ENCODE measurements at places on chromosomes 16 and 17. TPM values are rescaled to one million over a fixed set of nuclear protein-coding genes. Genes with fewer than 3 reads are reported as not detected.

The ABCC11 gene
- not detected for total RNA-seq

The ZPBP2 gene
- not detected for total RNA-seq

The ZFP1 gene
- 6.8 TPM for total RNA-seq

The HOXB7 gene
- total RNA-seq: 15.0 TPM

The SPNS3 gene
- total RNA-seq: not detected

The CCL7 gene
- total RNA-seq: not detected

The SLC9A5 gene
- total RNA-seq: 13.5 TPM

The KRTAP4-7 gene
- total RNA-seq: not detected

The TEKT3 gene
- not detected for total RNA-seq

The TNFSF13 gene
- total RNA-seq: 17.5 TPM

The MILR1 gene
- total RNA-seq: 6.2 TPM

GRCh38 chr17:3968886-3969524 is 4.8 kb upstream of the ATP2A3 start:
- H3K36me3 ChIP-seq: no peaks in the 10 kb centered on the region
- no peaks in the 10 kb centered on the region for H3K27me3 ChIP-seq
- no peaks in the 10 kb centered on the region for H3K4me1 ChIP-seq

DNA sequence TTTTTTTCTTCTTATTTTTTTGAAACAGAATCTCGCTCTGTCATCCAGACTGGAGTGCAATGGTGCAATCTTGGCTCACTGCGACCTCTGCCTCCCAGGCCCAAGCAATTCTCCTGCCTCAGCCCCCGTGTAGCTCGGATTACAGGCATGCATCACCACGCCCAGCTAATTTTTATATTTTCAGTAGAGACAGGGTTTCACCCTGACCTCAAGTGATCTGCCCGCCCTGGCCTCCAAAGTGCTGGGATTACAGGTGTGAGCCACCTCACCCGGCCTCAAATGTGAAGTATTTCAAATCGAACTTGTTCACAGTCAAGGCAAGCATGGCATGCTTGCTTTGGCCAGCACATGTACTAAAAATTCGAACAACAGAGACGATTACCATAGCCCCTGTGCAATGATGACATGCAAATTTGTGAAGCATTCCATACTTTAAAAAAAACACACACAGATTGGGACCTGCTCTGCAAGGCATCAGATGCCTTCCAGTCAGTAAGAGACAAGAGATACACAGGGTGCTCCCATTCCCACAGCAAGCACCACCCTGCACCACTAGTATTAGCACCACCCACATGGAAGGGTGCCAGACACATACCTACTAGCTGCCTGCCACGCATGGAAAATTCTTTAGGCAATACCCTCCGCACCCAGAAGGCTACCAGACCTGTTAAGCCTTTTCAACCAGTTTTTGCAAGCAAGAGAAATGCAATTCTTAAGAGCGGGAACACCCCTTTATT is 47.2 kb downstream of the ANKRD11 start:
- no peaks in the 10 kb centered on the region for H3K27me3 ChIP-seq
- H3K4me1 ChIP-seq: peaks cover 50% of the 10 kb centered on the region
- DNase-seq: peak; percentile 72
- peak overlapping the region; percentile 8 for H3K4me3 ChIP-seq
- no peaks in the 10 kb centered on the region for H3K36me3 ChIP-seq
- H3K27ac ChIP-seq: peak overlapping the region; percentile 70

- no peaks in the 10 kb centered on the region for H3K27me3 ChIP-seq
- DNase-seq: peak; percentile 90
- peaks cover 14% of the 10 kb centered on the region for H3K36me3 ChIP-seq
- H3K4me3 ChIP-seq: no peak overlapping the region
- peak overlapping the region; percentile 86 for H3K27ac ChIP-seq
- peaks cover 37% of the 10 kb centered on the region for H3K4me1 ChIP-seq
Measured at GRCh38 chr17:40451420-40451819, 8.2 kb downstream of the IGFBP4 start.

- no peak overlapping the region for H3K27ac ChIP-seq
- no peak overlapping the region for H3K4me3 ChIP-seq
- peaks cover 4% of the 10 kb centered on the region for H3K36me3 ChIP-seq
- no peaks in the 10 kb centered on the region for H3K4me1 ChIP-seq
- DNase-seq: no peak
Measured at GRCh38 chr16:69064124-69064763, 41.2 kb upstream of the HAS3 start.

DNA sequence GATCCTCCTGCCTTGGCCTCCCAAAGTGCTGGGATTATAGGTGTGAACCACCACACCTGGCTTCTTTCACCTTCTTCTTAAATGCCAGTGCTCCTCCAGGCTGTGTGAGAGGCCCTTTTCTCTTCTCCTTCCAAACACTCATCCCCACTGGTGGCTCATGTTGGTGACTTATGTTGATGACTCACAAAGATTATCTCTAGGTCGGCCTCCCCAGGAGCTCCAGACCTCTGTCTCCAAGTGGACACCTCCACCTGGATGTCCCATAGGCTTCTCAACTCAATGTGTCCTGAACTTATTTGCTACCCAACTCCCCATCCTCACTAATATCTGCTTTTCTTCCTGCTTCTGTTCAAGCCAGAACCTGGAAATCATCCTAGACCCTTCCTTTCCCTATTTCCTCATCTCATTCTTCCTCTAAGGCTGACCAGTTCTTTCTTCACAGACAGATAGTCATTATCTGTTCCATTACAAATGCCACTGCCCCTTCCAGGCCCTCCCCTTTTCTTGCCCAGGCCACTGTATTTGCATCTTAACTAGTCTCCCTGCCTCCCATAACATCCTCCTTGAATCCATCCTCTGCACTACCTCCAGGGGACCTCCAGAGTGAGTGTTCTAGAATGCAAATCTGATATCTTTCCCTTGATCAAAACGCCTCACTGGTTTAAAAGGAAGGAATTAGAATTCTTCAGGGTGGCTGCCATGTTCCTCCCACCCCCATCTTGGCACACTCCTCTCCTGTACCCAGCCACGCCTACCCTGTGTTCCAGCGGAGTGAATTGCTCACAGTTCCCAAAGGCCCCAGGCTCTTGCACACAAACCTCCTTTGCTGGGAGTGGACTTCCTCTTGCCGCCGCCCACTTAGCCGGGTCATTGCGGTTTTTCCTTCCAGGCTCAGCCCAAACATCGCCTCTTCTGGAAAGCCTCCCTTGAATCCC is 34.8 kb upstream of the FBXO47 start:
- peak; percentile 86 for DNase-seq
- H3K4me3 ChIP-seq: no peak overlapping the region
- H3K27me3 ChIP-seq: no peaks in the 10 kb centered on the region
- H3K4me1 ChIP-seq: no peaks in the 10 kb centered on the region
- peak overlapping the region; percentile 43 for H3K27ac ChIP-seq
- no peaks in the 10 kb centered on the region for H3K36me3 ChIP-seq

DNA sequence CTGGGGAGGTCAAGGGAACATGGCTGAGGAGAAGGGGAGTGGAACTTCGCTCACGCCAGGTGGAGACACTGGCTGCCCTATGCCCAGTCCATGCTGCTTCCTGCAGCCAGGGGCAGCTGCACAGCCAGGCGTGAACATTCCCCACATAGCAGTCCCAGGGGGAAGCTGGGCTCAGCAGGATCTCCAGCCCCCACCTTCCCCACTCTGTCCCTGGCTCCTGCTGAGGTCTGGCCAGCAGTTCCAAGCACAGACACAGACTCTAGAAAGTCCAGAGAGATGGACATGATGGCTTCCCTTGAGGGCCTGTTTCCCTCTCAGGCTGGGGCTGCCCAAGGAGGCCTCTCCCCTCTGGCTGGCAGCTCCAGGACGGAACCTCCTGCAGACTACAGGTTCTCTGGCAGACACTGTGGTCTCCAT is 9.3 kb downstream of the JUP start:
- no peaks in the 10 kb centered on the region for H3K27me3 ChIP-seq
- no peak overlapping the region for H3K4me3 ChIP-seq
- no peaks in the 10 kb centered on the region for H3K36me3 ChIP-seq
- H3K4me1 ChIP-seq: peaks cover 10% of the 10 kb centered on the region
- no peak for DNase-seq

DNA sequence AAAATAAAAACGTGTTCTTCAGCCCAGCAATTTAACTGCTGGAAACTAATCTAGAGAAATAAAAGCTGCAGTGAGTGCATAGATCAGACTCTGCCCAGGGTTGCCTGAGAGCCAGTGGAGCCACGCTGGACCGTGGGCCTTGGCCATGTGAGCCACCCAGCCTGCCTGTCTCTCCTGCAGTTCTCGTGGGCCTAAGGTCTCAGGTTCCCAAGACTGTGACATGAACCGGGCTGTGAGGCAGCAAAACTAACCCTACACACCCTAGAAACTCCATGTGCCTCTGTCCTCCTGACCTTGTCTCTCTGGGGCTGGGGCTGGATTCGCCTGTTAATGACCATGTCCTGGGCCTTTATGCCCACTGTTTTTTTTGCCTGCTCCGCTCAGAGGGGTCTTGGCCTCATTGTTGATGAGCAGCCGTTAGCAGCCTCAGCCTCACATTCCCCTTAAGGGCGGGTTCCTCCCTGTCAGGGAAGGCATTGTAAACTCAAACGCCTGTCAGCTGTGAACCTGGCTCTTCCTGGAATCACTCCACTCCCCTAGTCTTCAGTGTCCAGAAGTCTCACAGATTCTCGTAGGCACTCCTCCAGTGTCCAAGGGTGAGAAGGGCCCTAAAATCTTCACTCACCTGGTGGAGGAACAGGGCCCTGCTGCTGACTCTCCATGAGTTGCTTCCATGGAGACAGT is 16.9 kb downstream of the C16orf90 start:
- no peak overlapping the region for H3K4me3 ChIP-seq
- H3K36me3 ChIP-seq: peaks cover 39% of the 10 kb centered on the region
- no peaks in the 10 kb centered on the region for H3K4me1 ChIP-seq

DNA sequence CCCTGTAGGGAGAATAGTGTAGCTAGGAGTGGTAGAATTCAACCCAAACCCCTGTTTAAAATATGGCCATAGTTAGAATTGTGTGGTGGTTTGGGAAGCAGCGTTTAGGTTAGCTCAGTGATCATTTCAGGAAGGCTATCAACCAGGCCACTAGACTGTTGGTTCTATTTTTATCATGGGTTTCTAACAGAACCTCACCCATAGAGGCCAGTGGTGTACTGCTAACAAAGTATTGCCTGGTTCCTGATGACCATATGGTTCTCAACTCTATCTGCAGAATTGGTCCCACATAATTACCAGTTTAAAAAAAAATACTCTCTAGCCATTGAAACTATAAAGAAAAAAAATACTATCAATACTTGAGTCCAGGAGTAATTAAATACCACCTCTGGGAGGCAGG is 70.5 kb upstream of the RASL10B start:
- H3K27ac ChIP-seq: no peak overlapping the region
- no peaks in the 10 kb centered on the region for H3K27me3 ChIP-seq
- DNase-seq: no peak
- no peaks in the 10 kb centered on the region for H3K4me1 ChIP-seq

DNA sequence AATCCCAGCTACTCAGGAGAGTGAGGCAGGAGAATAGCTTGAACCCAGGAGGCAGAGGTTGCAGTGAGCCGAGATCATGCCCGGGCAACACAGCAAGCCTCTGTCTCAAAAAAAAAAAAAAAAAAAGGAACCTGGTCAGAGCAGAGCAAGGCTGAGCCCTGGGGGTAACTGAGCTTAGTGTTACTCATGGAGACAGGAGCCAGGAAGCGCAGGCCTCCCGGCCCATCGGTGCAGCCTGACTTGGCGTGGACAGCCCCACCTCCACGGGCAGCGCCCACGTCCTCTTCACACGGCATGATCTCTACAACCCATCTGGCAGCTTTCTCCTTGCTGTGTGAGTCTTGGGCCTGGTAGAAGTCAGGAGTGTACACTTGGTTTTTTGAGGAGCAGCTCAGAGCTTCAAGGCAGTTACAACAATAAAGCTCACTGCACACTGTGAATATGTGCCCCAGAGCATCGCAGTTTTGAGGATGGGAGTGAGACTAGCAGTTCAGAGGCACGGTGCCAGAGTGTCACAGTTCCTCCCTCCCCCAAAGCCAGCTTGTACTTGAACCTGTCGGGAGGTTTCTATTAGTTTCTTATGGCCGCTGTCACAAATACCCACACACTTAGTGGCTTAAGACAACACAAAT is 129.9 kb downstream of the RAP1GAP2 start:
- no peaks in the 10 kb centered on the region for H3K27me3 ChIP-seq
- no peaks in the 10 kb centered on the region for H3K36me3 ChIP-seq
- H3K27ac ChIP-seq: no peak overlapping the region
- H3K4me1 ChIP-seq: no peaks in the 10 kb centered on the region

DNA sequence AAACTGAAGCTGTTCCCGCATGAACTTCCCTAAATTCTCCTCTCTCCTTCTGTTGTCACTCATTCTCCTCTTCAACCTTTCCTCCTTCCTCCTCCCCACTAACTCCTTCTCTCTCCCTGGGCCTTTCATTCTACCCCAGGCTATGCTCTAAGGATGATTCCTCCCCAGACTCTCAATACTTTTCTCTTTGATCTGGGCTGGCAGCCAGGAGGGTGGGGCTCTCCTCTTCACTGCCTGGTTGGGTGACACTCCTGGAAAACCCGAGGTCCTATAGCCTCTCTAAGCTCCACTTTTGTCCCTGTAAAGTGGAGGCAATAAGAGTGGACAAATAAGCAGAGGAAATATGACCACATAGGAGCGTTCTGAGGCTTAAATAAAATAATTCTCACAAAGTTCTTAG is 46.2 kb downstream of the HSD17B2 start:
- H3K4me1 ChIP-seq: no peaks in the 10 kb centered on the region
- no peak for DNase-seq
- H3K27me3 ChIP-seq: no peaks in the 10 kb centered on the region

- DNase-seq: no peak
- H3K4me1 ChIP-seq: no peaks in the 10 kb centered on the region
- no peaks in the 10 kb centered on the region for H3K36me3 ChIP-seq
- no peak overlapping the region for H3K27ac ChIP-seq
- no peak overlapping the region for H3K4me3 ChIP-seq
Measured at GRCh38 chr16:12551946-12552345, 251.7 kb downstream of the CPPED1 start.

GRCh38 chr17:54180950-54181349 is 358.2 kb downstream of the KIF2B start:
- no peak overlapping the region for H3K4me3 ChIP-seq
- no peak for DNase-seq
- H3K4me1 ChIP-seq: no peaks in the 10 kb centered on the region
- no peak overlapping the region for H3K27ac ChIP-seq
- H3K36me3 ChIP-seq: no peaks in the 10 kb centered on the region

GRCh38 chr17:80755650-80756405 is 211.2 kb downstream of the RPTOR start:
- no peak for DNase-seq
- no peaks in the 10 kb centered on the region for H3K27me3 ChIP-seq
- H3K27ac ChIP-seq: no peak overlapping the region
- peaks cover 11% of the 10 kb centered on the region for H3K36me3 ChIP-seq
- no peaks in the 10 kb centered on the region for H3K4me1 ChIP-seq

All from ascending aorta (tissue), 2 donors.